Activated T-cell treated with anti-CD3 and anti-CD28 coated beads, Interleukin-2, amount 50 U/mL, for 4 hours (primary cell): ENCODE measurements at places on chromosomes 12 and 14.

DNA sequence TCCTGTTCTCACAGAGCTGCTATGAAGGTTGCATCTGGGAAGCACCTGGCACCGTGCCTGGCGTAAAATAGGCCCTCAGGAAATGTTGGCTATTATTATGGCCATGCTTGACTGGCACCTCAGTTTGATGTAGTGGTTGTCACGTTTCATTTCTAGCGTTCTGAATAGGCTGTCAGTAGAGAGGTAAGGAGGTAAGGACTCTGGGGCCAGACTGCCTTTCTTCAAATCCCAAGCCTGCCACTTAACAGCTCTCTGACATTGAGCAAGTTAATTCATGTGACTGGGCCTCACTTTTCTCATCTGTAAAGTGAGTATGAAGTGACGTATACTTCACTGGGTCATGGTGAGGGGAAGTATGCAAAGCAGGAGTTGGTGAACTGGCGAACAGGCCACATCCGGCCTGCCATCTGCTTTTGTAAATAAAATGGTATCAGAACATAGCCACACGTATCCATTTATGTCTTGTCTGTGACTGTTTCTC, 196.2 kb downstream of the CACNA1C start:
- no peak for DNase-seq

DNA sequence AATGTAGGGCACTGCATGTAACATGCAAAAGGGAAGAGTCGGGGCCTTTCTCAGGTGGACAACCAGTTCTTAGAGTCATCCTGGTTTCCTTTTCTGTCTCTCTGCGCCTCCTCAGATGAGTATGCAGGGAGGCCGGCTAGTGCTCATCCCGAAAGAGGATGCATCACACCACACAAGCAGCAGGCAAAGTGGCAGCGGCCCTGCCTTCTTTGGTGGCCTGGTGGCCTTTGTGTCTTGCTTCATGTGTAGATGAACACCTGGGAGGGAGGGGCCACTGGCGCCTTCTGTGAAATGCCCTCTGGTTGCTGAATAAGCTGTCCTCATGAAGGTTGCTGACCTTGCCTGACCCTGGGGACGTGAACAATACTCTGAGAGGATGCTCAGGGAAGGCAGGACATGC, 18.0 kb downstream of the SLC24A4 start:
- DNase-seq: no peak

GRCh38 chr14:25833341-25834126, 764.3 kb downstream of the NOVA1 start:
- DNase-seq: no peak

GRCh38 chr12:126061777-126062176, 996.5 kb downstream of the AACS start:
- no peak for DNase-seq

DNA sequence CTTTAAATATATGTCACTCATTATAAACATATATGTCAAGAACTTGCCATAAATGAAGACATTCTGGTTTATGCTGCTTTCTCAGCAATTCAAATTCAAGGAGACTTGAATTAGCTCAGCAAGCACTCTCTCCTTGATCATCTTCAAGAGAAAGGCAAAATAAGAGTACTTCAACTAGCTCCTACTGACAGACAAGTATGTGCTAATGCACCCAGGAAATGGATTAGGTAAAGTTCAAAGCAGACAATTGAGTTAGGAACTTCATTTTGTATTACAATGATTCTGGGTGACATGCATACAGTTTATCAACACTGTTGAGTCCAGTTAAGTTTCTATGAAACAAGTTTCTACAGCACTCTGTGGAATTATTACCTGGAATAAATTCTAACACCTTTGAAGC, 455.9 kb upstream of the USP15 start:
- no peak for DNase-seq

- no peak for DNase-seq
These were observed 87.6 kb upstream of the SSTR1 start for GRCh38 chr14:38120109-38120508.

DNA sequence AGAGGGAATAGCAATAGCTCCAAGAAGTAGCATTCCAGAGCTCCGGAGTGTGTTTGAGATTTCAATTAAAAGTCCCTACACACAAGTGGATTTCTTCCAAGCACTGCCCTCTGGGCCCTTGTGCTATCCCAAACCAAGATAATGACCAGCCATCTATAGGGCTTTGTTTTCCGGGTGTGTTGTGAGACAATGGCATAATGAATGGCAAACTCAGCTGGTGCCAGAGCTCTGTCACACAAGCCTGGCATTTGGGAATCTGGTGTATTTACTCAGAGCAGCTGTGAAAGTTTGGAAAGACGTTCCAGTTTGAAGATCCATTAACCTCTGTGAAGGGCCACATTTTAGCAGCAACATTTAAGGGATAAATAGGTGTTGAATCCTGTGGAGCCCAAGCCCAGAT, 61.2 kb upstream of the TMTC2 start:
- DNase-seq: no peak

- no peak for DNase-seq
These were observed 45.0 kb upstream of the STAB2 start for GRCh38 chr12:103542078-103542477.

DNA sequence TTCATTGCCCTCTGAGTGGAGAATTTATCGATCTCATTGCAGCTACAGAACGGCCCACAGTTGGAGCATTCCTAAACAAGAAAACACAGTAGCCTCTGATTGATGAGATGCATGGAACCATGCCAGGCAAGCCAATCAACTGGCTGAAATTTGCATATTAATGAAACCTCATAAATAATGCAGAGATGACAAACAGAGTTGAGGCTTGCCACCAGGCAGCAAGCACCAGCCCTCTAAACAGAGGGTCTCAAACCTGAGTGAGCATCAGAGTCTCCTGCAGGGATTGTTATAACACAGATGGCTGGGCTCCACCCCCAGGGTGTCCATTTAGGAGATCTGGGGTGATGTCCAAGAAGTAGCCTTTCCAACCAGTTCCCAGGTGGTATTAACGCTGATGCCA, 60.9 kb upstream of the CMKLR1 start:
- DNase-seq: no peak

DNA sequence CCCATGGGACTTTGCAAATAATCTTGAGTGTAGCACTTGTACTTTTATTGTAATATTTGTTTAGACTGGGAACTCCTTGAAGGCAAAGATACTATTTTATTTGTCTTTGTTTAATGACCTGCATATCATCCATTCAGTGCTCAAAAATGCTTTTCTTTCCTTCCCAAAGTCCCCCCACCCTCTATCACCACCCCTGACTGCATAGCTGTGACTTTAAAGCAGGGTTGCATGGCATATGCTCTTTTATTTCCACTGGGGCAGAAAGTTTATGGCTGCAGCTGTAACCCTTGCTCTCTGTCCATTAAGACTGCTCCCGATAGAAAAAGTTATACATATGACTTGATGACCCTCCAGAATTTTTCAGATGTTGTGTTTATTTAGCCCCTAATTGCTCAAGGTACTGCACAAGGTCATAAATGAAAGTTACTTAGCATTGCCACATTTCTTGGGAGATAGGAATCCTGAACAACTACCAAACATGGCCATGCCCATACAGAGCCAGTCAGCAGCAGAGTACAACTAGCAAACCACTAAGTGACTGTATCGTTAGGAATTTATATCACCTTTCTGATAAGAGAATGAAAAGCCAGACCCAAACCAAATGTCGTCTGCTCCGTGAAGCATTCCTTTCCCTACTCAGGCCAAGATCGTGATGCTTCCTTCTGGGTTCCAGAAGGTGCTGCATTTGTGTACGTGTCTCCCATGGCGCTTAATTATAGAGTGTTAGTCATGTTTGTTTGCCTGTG, 114.3 kb downstream of the DIP2B start:
- no peak for DNase-seq

DNA sequence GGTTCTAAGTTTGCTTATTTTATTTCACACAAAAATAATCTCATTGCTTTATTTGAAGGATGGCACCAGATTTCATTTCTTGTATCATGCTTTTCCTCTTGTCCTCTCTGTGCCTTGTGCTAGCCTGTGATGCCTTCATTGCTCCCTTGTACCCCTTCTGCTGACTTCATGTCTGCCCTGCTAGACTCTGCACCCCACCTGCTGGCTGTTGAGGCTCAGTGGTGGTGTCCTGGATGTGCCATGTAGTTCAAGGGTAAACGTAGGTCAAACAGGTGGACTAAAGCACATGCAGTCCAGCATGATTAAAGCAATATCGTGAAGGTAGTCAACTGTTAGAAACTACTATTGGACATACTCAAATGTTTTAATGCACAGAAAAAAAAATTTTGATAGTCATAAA, 21.6 kb downstream of the MRPS35 start:
- DNase-seq: no peak

DNA sequence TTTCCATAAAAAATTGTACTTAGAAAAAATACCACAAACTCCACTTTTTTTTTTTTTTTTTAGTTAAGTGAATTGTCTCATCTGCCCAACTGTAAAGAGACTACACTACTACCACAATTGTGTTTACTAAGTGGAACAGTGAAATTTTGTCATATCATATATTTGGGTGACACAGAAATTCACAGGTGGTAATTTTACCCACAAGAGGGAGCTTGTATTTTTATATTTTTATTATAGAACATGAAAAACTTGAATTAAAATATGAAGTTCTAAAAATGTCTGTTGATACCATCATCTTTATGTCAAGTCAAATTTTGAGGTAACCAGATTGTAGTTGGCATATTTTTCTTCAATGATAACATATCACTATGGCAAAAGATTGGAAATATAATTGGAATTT, 329.4 kb upstream of the SOX5 start:
- DNase-seq: no peak

DNA sequence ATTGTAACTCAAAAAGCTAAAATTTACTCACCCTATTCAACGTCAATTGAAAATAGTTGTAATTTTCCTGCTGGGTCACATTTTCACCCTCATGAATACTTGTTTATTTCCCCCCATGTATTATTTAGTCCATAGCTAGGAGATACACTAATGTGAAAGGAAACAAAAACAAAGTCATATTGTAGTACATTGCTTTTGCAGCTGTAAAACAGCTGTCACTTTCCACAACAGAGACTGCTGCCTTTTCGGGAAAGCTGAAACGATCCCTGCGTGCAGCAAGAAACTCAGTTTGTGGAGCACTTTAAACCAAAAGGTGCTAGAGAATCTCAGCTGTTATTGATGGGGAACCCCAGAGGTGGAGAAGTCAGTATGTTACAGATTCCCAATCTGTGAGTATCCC, 4.3 kb downstream of the RACGAP1 start:
- no peak for DNase-seq

- no peak for DNase-seq
These were observed 18.1 kb downstream of the RFC5 start for GRCh38 chr12:118034429-118035189.

GRCh38 chr12:111031916-111032590, 111.7 kb upstream of the MYL2 start:
- DNase-seq: no peak

- no peak for DNase-seq
These were observed 104.0 kb upstream of the BCAT1 start for GRCh38 chr12:25052914-25053211.

DNA sequence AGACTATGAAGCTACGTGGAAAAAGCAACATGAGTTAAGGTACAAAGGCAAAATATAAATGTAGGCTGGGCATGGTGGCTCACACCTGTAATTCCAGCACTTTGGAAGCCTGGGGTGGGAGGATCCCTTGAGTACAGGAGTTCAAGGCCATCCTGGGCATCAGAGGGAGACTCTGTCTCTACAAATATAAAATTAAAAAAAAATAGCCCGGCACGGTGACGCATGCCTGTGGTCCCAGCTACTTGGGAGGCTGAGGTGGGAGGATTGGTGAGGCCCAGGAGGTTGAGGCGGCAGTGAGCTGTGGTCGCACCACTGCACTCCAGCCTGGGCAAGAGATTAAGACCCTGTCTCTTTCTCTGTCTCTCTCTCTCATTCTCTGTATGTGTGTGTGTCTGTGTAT, 4.0 kb upstream of the VPS37B start:
- no peak for DNase-seq

DNA sequence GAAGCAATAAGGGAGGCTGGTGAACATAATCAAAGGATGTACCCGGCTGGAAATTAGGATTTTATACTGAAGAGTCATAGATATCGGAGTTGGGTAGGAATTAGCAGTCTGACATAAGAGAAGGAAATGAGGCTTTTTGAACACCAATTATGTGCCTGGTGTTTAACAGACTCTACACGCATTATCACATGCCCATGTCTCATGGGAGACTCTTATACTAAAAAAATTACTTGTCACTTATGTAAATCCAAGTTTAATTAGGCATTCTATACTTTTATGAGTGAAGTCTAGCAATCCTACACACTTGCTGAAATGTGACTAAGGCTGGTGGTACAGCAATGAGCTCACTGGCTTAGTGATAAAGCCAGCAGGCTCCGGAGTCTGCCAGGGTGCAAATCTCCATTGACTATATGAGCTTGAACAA, 93.5 kb downstream of the NUAK1 start:
- no peak for DNase-seq
